ENCODE measurements at places on chromosomes 16 and 17.

DNA sequence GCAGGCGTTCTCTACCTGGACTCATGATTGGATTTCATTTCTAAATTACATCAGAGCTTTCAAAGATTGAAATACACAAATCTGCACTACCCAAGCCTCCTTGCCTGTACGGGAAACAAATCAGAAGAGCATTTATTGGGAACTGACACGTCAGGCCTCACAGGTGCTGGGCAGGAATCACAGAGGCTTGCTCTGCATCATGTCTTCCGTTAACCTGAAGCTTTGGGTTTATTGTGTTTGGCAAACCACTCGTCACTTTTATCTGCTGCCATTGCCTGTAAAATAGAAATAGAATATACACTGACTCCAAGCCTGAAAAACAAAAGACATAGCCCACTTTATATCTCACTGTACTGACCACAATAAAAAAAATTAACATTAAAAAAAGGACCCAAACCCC lies 7.9 kb upstream of the GEMIN4 start:
- no peak for DNase-seq

GRCh38 chr17:78175643-78175981 lies 7.2 kb downstream of the SYNGR2 start:
- no peak for DNase-seq

- DNase-seq, result no peak
Measured at GRCh38 chr16:7304279-7304678, 28.4 kb upstream of the RBFOX1 start.

- DNase-seq, result peak; percentile 59
Measured at GRCh38 chr17:47693731-47694580, at the start of gene TBKBP1. Gene TBKBP1 (plus strand): TSS chr17:47694161. CDS start chr17:47696113, 1,952 bp downstream.

- DNase-seq, result no peak
Measured at GRCh38 chr17:29131814-29132682, 48.1 kb downstream of the MYO18A start.
